ENCODE measurements at places on chromosomes 12 and 14.

- no peak for DNase-seq
These were observed 1.1 kb downstream of the HDAC7 start for GRCh38 chr12:47818467-47819137.

GRCh38 chr14:68172216-68172615, 352.6 kb downstream of the RAD51B start:
- DNase-seq: no peak

GRCh38 chr14:91307046-91307445, 62.5 kb upstream of the GPR68 start:
- DNase-seq: no peak

GRCh38 chr14:55062517-55063351, 11.3 kb downstream of the MAPK1IP1L start:
- no peak for DNase-seq

DNA sequence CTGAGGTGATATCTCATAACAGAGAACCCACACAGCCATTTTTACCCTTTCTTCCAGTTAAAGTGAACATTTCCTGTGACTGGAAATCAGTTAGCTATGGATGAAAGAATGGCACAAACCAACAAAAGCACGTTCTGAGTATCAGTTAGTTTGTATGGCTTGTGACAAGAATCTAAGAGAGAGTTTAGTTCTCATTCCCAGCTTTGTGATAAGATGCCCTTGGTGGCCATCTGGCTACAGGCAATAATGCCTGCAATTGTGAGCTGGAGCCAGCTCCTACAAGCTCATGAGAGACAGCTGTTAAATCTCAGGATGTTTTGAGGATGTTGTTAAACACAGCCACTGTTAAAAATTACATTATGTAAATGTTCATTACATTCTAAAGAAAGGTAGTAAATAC, 122.0 kb upstream of the FRMD6 start:
- DNase-seq: no peak

- no peak for DNase-seq
These were observed 68.4 kb downstream of the HSPB8 start for GRCh38 chr12:119247007-119247719.

- DNase-seq: no peak
These were observed 12.8 kb downstream of the BDKRB2 start for GRCh38 chr14:96217376-96217913.
